ENCODE measurements at places on chromosomes 11 and 22.

- no peak for DNase-seq
These were observed 12.7 kb downstream of the BLID start for GRCh38 chr11:122103321-122103720.

DNA sequence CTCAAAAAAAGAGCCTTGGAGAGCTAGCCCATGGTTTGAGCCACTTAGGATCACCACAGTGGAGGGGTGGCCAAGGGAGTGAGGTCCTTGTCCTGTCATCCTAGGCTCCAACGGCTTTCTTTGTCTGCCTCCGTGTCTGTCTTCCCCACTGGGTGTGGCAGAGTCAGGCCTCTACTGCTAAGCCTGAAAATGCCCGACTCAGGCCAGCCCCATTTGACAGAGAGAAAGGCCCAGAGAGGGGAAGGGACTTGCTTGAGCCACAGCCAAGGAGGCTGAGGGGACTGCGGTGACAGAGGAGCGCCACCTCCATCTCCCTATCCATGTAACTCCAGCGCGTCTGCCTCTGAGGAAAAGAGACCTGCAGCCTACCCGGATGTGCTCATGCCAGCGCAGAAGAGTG is 27.8 kb upstream of the CD82 start:
- DNase-seq, result no peak

DNA sequence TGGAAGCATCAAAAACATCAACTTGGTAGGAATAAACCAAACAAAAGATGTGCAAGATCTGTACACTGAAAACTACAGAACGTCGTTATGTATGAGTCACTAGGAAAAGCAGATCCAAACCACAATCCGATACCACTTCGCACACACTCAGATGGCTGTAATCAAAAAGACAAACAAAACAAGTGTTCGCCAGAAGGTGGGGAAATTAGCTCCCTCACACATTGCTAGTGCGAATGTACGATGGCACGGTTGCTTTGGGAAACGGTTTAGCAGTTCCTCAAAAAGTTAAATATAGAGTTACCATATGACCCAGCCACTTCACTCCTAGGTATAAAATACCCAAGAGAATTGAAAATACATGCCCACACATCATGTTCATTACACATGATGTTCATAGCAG is 14.8 kb upstream of the CARD10 start:
- no peak for DNase-seq

- no peak for DNase-seq
These were observed 129.6 kb upstream of the POU2AF2 start for GRCh38 chr11:111115890-111116289.

- no peak for DNase-seq
These were observed 51.2 kb upstream of the LMO1 start for GRCh38 chr11:8314916-8315315.

- peak; percentile 52 for DNase-seq
These were observed 87.0 kb downstream of the CSNK2A3 start for GRCh38 chr11:11265994-11266606.

GRCh38 chr11:58830673-58831301 is 13.7 kb downstream of the GLYATL2 start:
- DNase-seq, result no peak

DNA sequence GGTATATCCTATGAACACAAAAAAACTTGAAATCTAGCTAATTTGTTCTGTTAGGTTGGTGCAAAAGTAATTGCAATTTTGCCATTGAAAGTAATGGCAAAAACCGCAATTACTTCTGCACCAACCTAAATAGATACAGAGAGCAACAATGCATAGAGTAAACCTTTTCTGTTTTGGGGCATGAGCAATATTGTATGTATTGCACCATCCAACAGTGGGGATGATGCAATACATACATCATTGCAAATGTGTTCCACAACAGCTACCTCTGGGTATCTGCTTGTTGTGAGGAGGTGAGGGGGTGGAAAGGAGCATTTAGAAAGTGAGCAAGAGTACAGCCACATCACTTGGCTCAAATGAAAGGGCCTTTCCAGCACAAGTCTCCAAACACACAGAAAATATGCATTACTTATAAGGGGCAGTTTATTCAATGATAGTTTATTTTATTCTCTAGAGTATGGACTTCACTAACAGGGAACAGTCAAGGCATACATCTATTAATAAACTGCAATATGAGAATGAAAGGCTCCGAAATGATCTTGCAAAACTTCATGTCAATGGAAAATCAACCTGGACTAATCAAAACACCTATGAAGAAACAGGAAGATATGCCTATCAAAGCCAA is 77.3 kb downstream of the DEUP1 start:
- no peak for DNase-seq

DNA sequence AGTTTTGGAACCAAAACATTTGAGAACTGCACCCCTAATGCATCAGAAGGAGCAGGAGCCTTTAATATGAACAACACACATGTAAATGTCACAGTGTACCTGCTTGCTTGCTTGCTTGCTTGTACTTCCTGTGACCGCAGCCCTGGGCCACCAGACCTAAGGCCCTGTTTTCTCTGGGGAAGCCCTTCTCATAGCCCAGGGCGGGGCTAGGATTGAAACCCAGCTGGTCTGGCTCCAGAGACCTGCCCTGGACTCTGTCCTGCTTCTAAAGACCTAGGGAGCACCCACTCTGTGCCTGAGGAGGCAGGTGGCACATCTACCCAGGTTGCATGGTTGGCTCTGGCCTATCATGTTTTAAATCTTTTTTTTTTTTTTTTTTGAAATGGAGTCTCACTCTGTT is 7.6 kb upstream of the MCM5 start:
- DNase-seq, result no peak

GRCh38 chr22:29310065-29310862 is 3.8 kb downstream of the GAS2L1 start:
- no peak for DNase-seq

GRCh38 chr22:47199979-47200272 is 437.5 kb downstream of the TBC1D22A start:
- DNase-seq, result no peak

- no peak for DNase-seq
These were observed 53.2 kb downstream of the FAM76B start for GRCh38 chr11:95736355-95736754.

DNA sequence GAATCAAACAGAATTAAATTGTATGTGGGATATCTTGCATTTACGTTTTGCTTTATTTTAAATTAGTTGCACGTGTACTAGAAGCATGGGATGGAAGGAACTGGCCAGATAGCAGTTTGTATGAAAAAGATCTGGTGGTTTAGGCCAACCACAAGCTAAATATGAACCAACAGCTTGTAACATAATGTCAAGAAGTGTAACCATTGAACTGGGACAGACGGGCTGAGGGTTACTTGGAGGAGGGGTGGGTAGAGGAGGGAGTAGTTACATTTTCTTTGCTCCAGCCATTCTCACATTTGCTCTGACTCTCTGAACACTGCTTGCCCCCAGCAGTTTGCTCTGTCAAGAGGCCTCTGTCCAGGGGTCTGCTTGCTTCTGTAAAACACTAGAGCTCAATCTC is 31.7 kb upstream of the CXCR5 start:
- no peak for DNase-seq

DNA sequence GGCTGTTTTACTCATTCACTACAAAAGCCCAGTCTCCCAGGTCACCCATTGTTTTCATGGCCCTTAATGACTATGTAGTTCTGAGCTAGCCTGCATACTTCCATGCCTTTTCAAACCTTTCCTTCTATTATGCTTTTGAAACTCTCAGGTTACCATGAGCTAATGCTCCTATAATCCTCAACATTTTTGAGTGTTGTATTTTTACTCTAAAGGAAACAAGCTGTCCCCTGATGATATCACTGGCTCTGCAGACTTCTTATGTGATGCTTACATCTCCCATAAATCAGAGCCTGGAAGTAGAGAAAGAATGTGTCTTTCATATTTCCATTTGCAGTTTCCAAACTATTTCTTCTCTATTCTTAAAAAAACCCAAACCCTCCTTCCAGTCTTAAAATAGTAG is 159.0 kb upstream of the RAG2 start:
- DNase-seq, result no peak

GRCh38 chr11:110939471-110939870 is 227.2 kb upstream of the ARHGAP20 start:
- no peak for DNase-seq

GRCh38 chr22:33129621-33130020 is 71.4 kb upstream of the SYN3 start:
- no peak for DNase-seq

- DNase-seq, result no peak
These were observed 18.6 kb downstream of the EMID1 start for GRCh38 chr22:29224121-29224858.

DNA sequence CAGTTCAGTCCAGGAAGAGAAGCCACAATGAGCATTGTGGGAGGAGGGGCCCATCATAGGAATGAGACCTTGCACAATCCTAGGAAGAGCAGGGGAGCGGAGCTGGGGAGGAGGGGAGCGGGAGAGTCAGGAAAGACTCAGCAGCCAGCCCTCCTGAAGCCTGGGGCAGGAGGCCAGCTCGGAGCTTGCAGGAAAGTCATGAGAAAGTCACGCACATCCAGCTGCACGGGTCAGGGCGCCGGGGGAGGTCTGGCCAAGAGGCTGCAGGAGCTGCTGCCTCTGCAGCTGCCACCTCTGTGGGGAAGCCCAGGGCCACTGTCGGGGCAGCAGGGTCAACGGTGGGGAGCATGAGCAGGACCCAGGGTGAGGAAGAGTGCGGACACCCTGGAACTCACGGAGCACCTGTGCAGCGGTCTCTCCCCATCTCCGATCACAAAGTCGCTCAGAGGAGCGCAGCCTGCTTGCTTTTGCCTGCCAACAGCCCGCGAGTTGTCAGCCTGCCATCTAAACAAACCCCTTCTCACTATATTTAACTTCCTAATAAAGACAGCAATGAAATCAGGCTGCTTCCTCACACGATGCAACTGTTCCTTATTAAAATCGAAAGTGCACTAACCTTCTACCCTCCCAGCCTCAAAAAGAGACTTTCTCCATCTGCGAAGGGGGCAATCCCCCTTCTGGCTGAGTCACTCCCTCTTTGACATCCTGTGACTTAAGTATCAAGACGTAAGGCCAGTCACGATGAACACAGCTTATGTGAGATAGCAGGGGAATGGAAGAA is 52.9 kb upstream of the RTL6 start:
- no peak for DNase-seq

DNA sequence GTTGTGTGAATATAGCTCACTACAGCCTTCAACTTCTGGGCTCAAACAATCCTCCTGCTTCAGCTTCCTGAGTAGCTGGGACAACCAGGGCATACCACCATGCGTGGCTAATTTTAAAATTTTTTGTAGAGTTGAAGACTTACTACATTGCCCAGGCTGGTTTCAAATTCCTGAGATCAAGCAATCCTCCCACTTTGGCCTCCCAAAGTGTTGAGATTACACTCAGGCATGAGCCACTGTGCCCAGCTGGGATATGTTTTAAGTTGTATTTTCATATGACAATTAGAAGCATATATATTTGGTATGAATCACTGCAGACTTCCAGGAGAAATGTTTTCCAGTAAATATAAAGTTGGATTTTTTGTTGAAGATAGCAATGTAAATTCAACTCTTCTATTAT is 15.4 kb downstream of the DDX10 start:
- no peak for DNase-seq

GRCh38 chr22:40004836-40005235 is 10.1 kb downstream of the FAM83F start:
- no peak for DNase-seq

GRCh38 chr11:73671701-73672100 is 25.3 kb downstream of the PLEKHB1 start:
- DNase-seq, result no peak

- DNase-seq, result no peak
These were observed 11.6 kb downstream of the SCGB1A1 start for GRCh38 chr11:62430425-62430824.

- DNase-seq, result no peak
These were observed 90.0 kb downstream of the DHCR7 start for GRCh38 chr11:71358122-71358728.

DNA sequence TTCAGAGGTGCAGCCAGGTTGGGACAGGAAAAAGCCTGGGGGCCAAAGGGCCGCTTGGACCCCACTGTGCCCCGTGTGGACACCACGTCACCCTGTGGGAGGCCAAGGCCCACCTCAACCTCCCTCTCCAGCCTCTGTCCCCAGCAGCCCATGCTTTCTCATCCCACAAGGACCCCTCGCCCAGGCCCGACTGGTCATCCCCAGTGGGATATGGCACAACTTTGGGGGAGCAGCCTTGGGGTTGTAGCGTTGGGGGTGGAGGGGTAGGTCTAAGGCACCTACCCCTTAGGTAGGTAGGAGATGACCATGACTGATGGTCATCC is 44.0 kb downstream of the IGF2 start:
- DNase-seq, result no peak

- peak; percentile 7 for DNase-seq
These were observed 38.6 kb downstream of the TRMU start for GRCh38 chr22:46373921-46374662.

DNA sequence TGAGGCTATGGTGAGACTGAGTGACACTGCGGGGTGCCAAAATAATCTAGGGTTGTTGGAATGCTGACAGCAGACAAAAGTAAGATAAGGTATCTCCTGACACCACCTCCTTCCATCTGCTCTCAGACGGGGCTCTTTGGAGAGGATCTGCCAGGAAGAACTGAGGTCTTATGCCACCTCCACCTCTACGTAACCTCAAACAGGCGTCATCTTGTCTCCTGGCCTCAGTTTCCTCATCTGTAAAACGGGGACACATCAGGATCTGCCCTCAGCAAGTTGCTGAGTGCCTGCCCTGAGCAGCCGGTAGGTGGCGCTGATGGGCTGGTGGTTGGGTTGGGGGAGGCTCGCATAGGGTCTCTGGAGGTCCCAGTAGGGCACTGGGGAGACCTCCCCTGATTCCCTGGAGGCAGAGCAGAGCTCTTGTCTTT is 1.7 kb upstream of the MYEOV start:
- DNase-seq, result peak; percentile 21

DNA sequence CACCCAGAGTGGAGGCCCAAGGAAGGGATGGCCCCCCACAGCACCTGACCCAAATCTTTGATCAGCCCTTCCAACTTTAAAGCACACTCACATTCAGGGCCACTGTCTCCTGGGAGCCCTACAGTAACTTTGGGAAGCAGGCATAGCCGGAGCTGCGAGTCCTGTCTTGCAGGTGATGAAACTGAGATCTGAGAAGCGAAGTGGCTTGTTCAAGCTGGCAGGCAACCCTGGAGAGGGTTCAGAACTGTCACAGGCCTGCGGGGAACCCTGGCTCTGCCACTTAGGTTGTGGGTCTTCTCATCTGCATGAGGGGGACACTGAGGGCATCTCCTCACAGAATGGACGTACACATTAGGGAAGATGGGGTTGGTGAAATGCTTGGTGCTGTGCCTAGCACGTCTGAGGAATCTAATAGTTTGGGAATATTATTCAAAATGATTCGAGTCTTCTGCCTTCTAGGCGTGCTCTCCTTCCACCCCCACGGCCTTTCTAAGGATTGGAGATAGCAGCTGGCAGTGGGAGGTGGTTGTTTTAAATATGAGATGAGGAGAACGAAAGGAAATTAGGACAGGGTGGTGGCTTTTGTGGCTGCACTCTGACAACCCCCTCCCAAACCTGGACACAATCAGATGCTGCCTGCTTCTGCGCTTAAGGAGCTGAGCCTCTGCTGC is 18.8 kb upstream of the SUN2 start:
- no peak for DNase-seq

- DNase-seq, result no peak
These were observed 2.4 kb upstream of the CECR2 start for GRCh38 chr22:17366830-17367229.
